ENCODE measurements at places on chromosomes 4 and X.

- no peak overlapping the region for H3K4me3 ChIP-seq
- H3K36me3 ChIP-seq = no peaks in the 10 kb centered on the region
- H3K4me1 ChIP-seq = peaks cover 43% of the 10 kb centered on the region
- H3K27ac ChIP-seq = peak overlapping the region; percentile 13
- no peaks in the 10 kb centered on the region for H3K27me3 ChIP-seq
- peak; percentile 25 for DNase-seq
Observed at GRCh38 chrX:133745349-133745748, 240.0 kb downstream of the GPC3 start.

DNA sequence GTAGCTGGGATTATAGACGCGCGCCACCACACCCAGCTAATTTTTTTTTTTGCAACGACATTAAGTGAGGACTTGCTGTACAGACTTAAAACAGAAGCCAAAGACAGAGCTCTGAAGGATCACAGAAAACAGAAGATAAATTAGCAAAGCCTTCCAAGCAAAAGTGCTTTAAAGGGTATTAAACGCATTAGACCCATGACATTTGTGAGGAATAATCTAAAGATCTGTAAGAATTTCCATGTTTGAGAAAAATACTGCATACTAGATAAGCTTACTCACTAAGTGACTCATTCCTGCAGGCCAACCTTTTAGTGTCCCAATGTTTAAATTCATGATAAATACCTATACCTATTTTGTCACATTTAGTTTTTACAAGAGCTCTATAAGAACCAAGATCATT lies 27.4 kb downstream of the SMARCA1 start:
- no peak overlapping the region for H3K27ac ChIP-seq
- H3K27me3 ChIP-seq = no peaks in the 10 kb centered on the region
- DNase-seq = no peak
- H3K4me1 ChIP-seq = no peaks in the 10 kb centered on the region
- H3K4me3 ChIP-seq = no peak overlapping the region

DNA sequence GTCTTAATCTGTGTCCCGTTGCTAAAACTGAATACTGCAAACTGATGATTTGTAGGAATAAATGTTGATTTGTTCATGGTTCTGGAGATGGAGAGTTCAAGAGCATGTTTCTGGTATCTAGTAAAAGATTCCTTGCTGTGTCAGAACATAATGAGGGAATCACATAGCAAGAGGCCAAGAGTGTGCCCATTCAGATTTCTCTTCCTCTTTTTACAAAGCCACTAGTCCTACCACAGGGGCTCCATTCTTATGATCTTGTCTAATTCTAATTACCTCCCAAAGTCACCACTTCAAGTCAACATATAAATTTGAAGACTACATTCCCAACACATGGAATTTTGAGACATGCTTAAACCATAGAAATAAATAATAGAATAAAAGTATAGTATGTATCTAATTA lies 608.8 kb upstream of the EPHA5 start:
- no peak overlapping the region for H3K27ac ChIP-seq
- no peak overlapping the region for H3K4me3 ChIP-seq
- no peak for DNase-seq
- no peaks in the 10 kb centered on the region for H3K36me3 ChIP-seq

- no peak for DNase-seq
- no peaks in the 10 kb centered on the region for H3K27me3 ChIP-seq
- peak within 1 kb of the TSS; percentile 85 for H3K27ac ChIP-seq
- H3K4me1 ChIP-seq = peaks cover 31% of the 10 kb centered on the region
- H3K4me3 ChIP-seq = peak within 1 kb of the TSS; percentile 81
- H3K36me3 ChIP-seq = no peaks in the 10 kb centered on the region
Observed at GRCh38 chr4:112296949-112297880, at the start of gene ALPK1. ALPK1 (plus strand) TSS chr4:112297369.

- H3K4me1 ChIP-seq = peaks cover 47% of the 10 kb centered on the region
- H3K27me3 ChIP-seq = no peaks in the 10 kb centered on the region
- peaks cover 18% of the 10 kb centered on the region for H3K36me3 ChIP-seq
- H3K4me3 ChIP-seq = no peak overlapping the region
Observed at GRCh38 chr4:7761312-7761711, 178.3 kb downstream of the AFAP1 start.

DNA sequence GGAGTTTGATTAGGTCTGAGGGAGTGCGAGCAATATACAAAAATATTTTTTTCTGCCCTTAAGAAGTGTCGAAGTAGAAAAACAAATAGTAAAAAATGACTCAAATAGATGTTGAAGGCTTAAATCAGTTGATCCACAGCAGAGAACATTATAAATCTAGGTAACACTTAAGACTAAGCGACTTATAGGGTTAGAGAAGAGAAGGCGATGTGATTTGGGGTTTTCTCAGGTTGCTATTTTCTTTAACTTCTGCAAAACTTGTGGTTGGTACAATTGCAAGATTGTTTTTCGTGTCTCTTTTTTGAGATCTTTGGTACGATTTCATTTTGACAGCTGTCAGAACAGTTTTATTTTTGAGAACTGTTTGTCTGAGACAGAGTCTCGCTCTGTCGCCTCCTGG lies 1479.5 kb downstream of the PCDH7 start:
- H3K27ac ChIP-seq = no peak overlapping the region
- no peak for DNase-seq

DNA sequence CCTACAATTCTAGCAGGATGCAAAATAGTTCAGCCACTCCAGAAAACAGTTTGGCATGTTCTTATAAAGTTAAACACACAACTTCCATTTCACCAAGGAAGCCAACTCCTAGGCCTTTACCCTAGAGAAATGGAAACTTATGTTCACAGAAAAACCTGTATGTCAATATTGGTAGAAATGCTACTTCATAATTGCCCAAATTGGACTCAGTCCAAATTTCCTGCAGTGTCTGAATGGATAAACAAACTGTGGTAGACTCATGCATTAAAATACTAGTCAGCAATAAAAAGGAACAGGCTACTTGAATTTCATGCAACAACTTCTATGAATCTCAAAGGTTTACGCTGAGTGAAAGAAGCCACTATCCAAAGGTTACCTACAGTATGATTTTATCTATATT lies 1738.8 kb upstream of the IGFBP7 start:
- no peak overlapping the region for H3K27ac ChIP-seq
- H3K4me3 ChIP-seq = no peak overlapping the region
- H3K4me1 ChIP-seq = no peaks in the 10 kb centered on the region
- DNase-seq = no peak
- no peaks in the 10 kb centered on the region for H3K27me3 ChIP-seq
- H3K36me3 ChIP-seq = no peaks in the 10 kb centered on the region

DNA sequence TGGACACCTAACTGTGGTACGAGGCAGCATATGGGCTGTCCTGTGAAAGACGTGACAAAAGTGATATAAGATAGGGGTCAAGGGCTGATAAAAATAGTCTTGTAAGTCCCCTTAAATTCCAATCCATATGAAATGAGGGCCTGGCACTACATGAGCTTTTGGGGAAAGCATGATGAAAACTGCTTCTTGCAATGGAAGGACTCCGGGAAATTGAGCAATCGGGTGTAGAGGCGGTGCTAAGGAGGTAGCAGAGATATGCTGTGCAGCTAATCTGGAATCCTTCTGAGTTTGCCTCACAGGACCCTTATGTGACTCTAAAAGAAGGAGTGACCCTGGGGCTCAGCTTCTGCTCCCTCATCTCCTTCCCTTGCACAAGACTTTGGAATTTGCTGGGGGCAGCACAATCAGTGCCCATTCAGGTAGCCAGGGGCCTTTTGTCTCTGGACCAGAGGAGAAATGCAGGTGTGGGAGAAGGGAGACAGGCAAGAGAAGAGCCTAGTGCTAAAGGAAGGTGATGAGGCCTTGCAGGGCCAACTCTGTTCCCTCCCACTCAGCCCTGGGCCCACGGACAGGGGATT lies 12.8 kb downstream of the CLDN2 start:
- H3K27me3 ChIP-seq = no peaks in the 10 kb centered on the region
- no peak for DNase-seq
- H3K36me3 ChIP-seq = no peaks in the 10 kb centered on the region
- H3K27ac ChIP-seq = no peak overlapping the region
- H3K4me1 ChIP-seq = no peaks in the 10 kb centered on the region

DNA sequence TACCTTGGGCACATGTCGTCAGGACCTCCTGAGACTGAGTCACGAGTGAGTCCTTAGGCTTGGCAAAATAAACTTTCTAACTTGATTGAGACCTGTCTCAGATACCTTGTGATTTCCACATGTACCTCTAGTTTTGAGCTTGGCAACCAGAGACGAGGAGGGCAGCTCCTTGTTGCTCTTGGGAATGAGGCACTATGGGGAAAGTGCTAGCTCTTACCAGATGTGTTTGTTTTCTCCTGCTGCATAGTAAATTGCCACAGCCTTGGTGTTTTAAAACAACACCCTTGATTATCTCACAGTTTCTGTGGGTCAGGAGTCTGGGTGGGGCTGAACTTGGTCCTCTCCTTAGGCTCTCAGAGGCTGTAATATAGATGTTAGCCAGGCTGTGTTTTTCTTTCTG lies 59.1 kb upstream of the MAML3 start:
- no peak overlapping the region for H3K27ac ChIP-seq
- no peak overlapping the region for H3K4me3 ChIP-seq
- no peaks in the 10 kb centered on the region for H3K4me1 ChIP-seq
- DNase-seq = no peak
- no peaks in the 10 kb centered on the region for H3K36me3 ChIP-seq

- peak overlapping the region; percentile 71 for H3K4me3 ChIP-seq
- peak; percentile 33 for DNase-seq
- peaks cover 12% of the 10 kb centered on the region for H3K36me3 ChIP-seq
- peak overlapping the region; percentile 66 for H3K27ac ChIP-seq
- H3K27me3 ChIP-seq = no peaks in the 10 kb centered on the region
Observed at GRCh38 chr4:98996056-98996764, 689 bp downstream of the METAP1 start.

GRCh38 chr4:48343551-48343950 lies 2.2 kb downstream of the SLAIN2 start:
- H3K27me3 ChIP-seq = no peaks in the 10 kb centered on the region
- peak overlapping the region; percentile 97 for H3K4me3 ChIP-seq
- no peak overlapping the region for H3K27ac ChIP-seq
- peaks cover 14% of the 10 kb centered on the region for H3K36me3 ChIP-seq

GRCh38 chrX:71198066-71198465 lies 25.0 kb upstream of the GJB1 start:
- DNase-seq = no peak
- H3K4me1 ChIP-seq = peaks cover 25% of the 10 kb centered on the region
- peak overlapping the region; percentile 86 for H3K4me3 ChIP-seq
- peak overlapping the region; percentile 81 for H3K27ac ChIP-seq

DNA sequence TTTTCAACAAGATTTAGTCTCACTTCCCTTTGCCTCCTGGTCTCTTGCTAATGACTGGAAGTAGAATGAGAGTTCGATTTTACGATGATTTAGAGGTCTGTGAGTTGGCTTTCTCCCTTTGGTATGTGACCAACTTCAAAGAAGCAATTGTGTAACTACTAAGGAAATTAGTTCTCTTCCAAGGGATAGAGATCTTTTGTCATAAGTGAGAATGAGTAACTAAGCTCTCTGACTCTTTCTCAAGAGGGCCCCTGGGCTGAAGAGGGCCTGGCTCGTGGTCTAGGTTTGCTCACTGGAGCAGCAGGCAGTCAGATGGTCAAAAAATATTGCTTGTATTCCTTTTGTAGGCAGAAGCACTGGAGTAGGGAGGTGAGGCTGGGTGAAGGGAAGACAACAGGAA lies 176.3 kb downstream of the ENOX2 start:
- H3K27me3 ChIP-seq = no peaks in the 10 kb centered on the region
- H3K4me3 ChIP-seq = no peak overlapping the region
- no peaks in the 10 kb centered on the region for H3K4me1 ChIP-seq
- DNase-seq = no peak
- H3K36me3 ChIP-seq = peaks cover 7% of the 10 kb centered on the region

DNA sequence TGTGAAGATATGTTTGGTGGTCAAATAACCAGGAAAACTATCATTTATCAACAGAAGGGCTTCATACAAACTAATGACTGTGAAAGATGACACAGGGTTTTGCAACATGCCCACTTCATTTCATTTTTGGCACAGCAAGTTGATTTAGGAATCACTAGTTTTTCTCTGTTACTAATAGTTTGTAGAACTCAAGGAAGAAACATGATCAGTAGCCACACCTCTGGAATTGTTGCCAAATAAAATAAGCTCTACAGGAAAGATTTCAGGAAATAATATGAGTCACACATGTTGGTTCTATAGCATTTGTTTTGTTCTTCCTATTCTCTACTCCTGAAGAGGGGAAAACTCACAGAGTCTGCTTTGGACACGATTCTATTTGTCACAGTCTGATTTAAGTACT lies 255.4 kb downstream of the TLL1 start:
- H3K36me3 ChIP-seq = no peaks in the 10 kb centered on the region
- H3K4me1 ChIP-seq = no peaks in the 10 kb centered on the region
- DNase-seq = no peak
- no peak overlapping the region for H3K4me3 ChIP-seq

GRCh38 chr4:41998019-41998418 lies 7.7 kb downstream of the SLC30A9 start:
- peaks cover 2% of the 10 kb centered on the region for H3K4me1 ChIP-seq
- no peak overlapping the region for H3K4me3 ChIP-seq
- no peaks in the 10 kb centered on the region for H3K27me3 ChIP-seq
- H3K27ac ChIP-seq = no peak overlapping the region
- no peak for DNase-seq

DNA sequence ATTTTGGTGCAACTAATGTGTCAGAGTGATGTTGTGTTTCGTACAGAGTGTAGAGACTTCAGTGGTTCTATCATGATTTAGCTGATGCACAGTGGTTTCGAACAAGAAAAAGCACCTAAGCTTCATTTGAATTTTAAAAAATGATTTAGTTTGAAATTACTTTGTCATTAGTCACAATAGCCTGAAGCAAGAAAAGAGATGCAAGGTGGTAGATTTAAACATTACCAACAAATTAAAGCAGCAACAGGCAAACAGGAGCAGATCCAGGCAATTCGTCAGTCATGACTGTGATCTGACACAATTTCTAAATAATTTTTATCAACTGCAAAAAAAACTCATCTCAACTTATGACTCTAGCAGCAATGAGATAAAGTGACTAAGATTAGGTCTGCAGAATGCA lies 24.6 kb upstream of the COX7B2 start:
- no peaks in the 10 kb centered on the region for H3K4me1 ChIP-seq
- H3K27me3 ChIP-seq = no peaks in the 10 kb centered on the region
- no peak overlapping the region for H3K27ac ChIP-seq
- no peak overlapping the region for H3K4me3 ChIP-seq

DNA sequence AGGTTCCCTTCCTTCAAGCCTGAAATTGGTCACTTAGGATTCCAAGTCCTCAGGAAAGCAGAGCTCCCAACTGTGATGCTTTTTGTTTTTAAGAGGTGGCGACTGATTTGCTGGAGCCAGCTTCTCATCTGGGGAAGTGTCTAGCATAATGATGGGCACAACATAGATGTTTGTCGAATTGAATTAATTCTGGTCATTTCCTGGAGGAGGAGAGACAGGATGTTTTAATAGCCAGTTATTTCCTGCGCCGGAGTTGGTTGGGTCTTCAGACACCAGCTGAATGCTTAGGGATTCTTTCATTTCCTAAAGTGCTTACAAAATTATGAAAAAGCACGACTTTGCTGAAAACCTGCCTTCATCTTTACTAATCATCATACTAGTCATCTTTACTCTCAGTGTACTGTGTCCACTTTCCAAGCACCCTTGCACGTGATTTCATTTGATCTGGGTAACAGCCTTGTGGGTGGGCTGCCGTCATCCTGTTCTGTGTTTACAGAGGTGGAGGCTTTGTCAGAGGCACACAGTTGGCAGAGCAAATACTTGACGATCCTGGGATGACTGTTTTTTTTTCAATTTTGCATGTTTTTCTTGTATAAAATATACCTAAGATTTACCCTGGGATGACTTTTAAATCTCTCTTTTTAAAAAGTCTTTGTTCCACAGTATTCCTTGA lies 49.5 kb downstream of the RGS12 start:
- no peak for DNase-seq
- H3K36me3 ChIP-seq = no peaks in the 10 kb centered on the region
- H3K4me3 ChIP-seq = no peak overlapping the region
- H3K27me3 ChIP-seq = no peaks in the 10 kb centered on the region
